ENCODE measurements at places on chromosomes 3 and 15. TPM values are rescaled to one million over a fixed set of nuclear protein-coding genes. Genes with fewer than 3 reads are reported as not detected.

- no peak for DNase-seq
Observed at GRCh38 chr3:82132210-82133069, 371.0 kb upstream of the GBE1 start.

DNA sequence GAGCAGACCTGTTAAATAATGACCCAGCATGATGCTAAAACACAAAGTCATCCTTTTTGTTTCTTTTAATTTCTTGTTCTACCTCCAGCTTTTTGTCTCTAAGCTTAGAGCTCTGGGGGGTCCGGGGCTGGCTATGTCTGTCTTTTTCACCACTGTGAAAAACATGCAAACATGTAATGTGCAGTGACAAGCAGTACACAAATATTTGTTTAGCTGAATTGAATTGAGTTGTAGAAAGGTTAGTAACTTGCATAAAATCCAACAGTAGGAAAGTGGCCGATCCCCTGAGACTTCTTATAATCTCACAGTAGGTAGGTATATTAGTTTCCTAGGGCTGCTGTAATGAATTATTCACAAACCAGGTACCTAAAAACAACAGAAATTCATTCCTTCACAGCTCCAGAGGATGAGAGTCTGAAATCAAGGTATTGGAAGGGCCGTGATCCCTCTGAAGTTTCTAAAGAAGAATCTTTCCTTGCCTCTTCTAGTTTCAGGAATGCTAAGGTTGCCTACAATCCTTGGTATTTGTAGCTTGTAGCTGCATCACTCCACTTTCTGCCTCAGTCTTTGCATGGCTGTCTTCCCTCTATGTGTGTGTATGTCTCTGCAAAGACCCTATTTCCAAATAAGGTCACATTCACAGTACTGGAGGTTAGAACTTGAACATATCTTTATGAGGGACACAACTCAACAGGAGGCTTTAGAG, 32.7 kb downstream of the ARL14 start:
- no peak for DNase-seq

DNA sequence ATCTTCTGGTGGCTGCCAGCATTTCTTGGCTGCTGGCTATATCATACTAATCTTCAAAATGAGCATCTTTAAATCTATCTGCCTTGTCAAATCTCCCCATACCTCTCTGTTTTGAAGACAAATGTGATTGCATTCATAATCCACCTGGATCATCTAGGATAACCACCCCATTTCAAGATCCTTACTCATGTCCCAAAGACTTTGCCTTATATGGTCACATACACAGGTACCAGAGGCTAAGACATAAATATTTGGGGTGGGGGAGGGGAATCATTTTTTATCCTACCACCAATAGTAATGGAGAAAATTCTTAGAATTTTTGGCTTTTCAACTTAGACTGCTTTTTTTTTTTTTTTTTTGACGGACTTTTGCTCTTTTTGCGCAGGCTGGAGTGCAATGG, 970.8 kb downstream of the PLOD2 start:
- no peak for DNase-seq

DNA sequence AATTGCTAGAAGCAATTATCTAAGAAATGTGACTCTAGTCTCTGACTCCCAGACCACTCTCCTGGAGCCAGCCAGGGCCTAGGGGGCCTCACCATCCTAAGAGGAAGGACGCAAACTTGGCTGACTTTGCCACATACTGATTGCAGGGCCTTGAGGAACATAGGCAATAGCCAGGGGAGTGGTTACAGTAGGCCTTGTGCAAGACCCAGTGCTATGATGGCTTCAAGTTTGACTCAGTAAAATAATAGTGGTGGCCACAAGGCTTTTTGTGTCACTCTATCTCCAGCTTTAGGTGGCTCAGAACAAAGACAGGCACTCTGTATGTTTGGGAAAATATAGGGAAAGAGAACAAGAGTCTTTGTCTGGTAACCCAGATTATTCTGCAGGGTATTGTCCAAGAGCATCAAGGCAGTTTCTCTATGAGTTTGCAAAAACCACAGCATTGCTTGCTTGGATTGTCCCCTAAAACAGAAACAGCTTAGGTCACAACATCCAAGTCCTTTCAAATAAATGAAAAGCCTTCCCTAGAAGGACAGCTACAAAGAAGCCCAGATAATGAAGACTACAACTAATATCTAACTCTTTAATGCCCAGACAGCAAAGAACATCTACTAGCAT, 631.5 kb downstream of the PYDC2 start:
- no peak for DNase-seq

DNA sequence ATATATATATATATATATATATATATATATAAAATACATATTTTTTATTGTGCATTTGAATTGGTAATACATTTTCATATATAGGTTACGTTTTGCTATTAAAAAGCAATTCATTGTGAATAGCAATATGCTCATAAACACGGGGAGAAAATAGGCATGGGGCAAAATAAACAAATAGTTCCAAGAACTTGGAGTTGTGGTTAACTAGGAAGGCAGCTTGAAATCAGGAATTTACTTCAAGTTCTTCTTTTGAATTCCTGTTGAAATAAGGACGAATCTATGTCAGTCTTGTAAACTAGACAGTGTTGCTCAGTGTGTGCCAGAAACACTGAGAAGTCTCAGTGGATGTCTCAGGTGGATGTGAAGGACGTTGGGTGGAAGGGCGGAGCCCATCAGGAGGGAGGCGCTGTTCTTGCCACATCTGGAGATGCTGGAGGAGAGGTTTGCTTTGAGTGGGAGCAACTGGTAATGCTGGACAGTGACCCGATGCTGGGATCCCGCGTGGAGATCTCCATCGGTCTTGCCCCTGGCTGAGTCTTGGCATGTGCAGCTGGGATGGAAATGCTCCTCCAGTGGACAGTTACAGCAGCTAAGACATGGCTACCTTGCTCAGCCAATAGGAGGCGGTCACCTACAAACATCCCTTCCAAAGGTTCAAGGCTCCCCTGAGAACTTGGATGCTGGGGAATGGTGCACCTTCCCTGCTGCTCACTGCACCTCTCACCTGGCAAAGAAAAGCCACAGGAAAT, 2.5 kb downstream of the IL16 start:
- DNase-seq: no peak

- DNase-seq: peak; percentile 80
Observed at GRCh38 chr3:42651248-42652091, 2.0 kb upstream of the ZBTB47 start.

GRCh38 chr3:176359211-176359610, 838.1 kb downstream of the TBL1XR1 start:
- no peak for DNase-seq

GRCh38 chr15:70936326-70936725, 43.7 kb downstream of the LRRC49 start:
- peak; percentile 27 for DNase-seq

DNA sequence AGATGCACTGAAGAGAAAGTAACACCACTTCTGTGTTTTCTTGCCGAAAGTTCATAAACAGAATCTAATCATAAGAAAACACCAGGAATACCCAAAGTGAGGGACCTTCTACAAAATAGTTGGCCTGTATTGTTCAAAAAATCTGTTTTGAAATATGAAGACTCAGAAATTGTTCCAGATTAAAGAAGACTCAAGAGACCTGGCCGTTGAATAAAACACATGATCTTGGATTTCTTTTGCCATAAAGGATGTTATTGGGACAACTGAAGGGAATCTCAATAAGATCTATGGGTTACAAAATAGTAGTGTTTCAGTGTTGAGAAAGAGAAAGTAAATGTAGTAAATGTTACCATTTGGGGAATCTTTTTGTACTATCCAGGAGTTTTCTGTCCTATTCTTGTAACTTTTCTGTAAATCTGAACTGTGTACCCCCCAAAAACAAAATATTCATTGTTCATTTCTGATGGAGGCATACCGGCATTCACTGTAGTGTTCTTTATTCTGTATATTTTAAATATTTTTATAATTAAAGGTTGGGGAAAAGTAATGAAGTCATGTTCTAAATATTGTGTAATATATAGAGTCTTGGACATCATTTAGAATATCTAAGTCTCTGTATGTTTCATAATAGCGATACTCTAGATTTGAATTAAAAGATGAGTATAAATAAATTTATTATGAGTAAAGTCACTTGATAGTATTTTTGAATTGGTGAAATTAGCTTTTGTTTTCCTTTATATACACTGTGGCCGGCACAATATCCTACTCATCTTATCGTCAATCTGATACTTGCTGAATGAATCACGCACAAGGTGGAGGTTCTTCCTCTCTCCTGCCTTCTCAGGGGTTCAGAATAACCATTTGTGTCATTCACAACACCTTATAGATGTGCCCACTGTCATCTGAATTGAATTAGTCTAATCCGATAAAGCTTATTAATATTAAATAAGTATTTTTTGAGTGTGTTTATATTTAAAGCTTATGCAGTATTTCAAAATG, 66.7 kb downstream of the TRAK1 start:
- peak; percentile 56 for DNase-seq

- DNase-seq: no peak
Observed at GRCh38 chr15:32104061-32104995, 74.0 kb downstream of the CHRNA7 start.

DNA sequence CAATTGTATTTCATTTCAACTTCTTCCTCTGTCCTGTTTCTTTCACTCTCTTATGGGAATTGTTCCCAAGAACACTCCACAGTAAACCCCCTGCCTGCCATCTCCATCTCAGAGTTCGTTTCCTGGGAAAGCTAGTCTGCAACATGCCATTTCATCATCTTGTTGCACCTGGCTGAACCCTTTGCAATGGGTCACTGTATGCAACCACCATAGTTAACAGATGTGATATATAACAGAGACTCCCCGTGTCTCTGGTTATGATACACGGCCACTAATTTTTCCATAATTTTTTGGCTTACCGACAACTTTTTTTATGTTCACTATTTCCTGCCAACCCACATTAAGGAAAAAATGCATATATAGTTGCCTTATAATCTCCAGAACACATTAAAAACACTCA, 95.5 kb downstream of the CHST2 start:
- no peak for DNase-seq

DNA sequence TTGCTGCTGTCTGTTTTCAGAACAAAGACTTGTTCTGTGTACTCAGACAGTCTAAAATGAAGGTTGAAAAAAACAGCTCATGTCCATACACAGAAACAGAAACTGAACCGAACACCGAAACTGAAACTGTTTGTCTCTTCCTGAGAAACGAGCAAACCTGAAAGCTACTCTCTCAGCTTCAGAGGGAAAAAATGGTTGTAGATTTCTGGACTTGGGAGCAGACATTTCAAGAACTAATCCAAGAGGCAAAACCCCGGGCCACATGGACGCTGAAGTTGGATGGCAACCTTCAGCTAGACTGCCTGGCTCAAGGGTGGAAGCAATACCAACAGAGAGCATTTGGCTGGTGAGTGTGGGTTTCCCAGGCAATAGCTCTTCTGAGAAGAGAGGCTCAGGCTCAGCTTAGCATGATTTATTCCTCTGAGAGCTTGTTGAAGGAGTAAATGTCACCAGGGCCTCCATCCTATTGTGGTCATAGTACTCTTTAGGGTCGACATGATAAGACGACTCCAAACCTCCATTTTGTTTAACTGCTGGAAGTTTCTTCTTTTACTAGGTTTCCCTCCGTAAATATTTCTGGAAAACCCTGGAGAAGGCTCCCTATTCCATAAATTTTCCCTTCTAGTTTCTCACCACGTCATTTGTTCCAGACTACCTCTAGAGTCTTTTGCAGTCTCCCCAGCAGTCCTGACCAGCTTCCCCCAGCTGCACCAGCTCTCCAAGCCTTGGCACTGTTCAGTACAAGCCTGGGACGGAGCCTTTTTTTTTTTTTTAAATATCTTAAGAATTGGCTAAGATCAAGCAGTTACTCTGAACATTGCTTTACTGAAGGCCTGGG, at the start of gene RTP4:
RTP4 (plus strand) TSS at position 135 of the 838 bp plus-strand sequence; CDS start at position 192, 57 bp downstream.
- DNase-seq: peak; percentile 63

GRCh38 chr3:163878396-163878795, 1199.9 kb downstream of the SI start:
- no peak for DNase-seq

DNA sequence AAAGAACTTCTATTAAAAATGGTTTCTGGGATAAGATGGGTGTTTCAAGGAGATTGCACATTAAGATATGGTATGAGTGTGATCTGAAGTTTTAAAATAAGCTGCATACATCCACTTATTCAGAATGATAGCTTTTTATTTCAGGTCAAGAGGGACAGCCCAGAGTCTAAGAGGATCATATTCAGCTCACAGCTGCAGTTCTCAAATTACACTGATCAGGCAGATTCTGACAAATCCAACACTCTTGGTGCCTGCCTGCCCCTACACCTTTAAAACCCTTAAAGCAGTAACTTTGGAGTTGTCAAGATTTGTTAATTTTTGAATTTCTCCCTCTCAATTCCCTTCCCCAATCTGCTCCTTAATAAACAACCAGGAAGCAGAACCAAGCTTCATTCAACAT, 9.1 kb upstream of the TMEM87A start:
- DNase-seq: no peak

- no peak for DNase-seq
Observed at GRCh38 chr15:89177116-89177515, 44.3 kb downstream of the RLBP1 start.

GRCh38 chr3:60650171-60650570, 601.1 kb downstream of the FHIT start:
- no peak for DNase-seq

GRCh38 chr3:142278451-142278850, 53.1 kb upstream of the GK5 start:
- no peak for DNase-seq

The UBA7 gene
- total RNA-seq: 0.53 TPM

The PDIA3 gene
- total RNA-seq: 115 TPM

The PYGO1 gene
- total RNA-seq: 1.3 TPM

The CHL1 gene
- total RNA-seq: 0.26 TPM

The SELENOK gene
- 32.5 TPM for total RNA-seq

The AADACL2 gene
- not detected for total RNA-seq

The CD96 gene
- total RNA-seq: not detected

The GNAT1 gene
- 0.26 TPM for total RNA-seq

The FOXB1 gene
- total RNA-seq: not detected

The SCN11A gene
- not detected for total RNA-seq
